ENCODE measurements at places on chromosomes 7 and 10. TPM values are rescaled to one million over a fixed set of nuclear protein-coding genes. Genes with fewer than 3 reads are reported as not detected.
A peak's percentile ranks its signal among the peaks of the same experiment; 100 is the strongest.

DNA sequence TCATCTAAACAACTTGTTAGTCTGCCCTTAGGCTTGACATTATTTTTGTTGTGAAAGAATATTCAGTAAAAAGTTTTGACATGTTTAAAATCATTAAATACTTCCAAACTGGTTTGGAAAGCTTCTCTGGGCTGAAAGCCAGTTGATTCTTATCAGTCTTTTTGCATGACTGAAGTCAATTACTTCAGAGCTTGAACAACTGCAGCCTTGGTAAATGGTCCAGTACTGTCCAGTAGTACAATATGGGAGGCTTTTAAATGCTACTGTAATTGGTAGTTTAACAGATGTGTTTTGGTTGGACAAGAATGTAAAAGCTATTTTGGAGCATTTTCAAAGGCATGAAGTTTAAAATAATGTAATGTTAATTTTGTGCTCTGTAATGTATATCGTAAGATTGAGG lies 103.4 kb downstream of the SDK1 start:
- DNase-seq: no peak

DNA sequence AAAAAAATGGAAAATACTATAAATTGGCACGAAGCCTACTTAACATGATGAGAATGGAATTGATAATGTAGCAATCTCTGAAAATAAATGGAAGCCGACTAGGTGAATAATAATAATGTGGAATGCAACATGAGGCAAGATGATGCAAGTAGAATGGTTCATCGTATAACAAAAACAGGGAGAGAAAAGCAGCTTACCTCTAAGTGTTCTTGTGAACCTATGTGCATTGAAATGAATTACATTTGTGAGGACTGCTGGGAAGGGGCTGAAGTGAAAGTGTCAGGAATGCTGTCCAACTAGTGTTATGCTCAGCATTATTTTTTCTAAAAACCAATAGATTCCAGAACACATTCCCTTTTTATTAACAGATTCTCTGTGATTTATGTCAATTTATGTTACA lies 440.6 kb upstream of the LRRN3 start:
- no peak for DNase-seq

DNA sequence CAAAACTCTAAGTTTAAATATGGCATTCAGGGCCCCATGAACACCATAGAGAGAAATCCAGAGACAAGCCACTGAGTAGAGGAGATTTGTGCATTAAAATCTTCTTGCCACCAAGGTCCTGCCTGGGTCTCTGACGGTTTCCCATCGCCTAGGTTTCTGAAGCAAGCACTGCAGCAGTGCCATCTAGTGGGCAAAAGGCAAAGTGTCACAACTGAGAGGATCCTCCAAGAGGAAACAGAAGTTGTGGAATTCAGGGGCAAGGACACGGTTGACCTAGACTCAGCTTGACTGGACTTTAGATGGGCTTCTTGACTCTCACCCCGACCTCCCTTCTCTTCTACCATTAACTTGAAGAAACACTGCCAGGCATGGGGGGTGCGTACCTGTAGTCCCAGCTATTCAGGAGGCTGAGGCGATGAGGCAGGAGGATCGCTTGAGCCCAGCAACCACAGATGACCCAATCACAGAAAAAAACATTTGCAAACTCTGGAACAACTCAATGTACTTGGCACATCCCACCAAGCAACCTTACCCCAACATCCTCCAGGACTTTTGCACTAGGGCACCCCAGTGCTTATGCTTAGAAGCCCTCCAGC lies 604.1 kb downstream of the GALNT17 start:
- DNase-seq: peak; percentile 66

GRCh38 chr10:80344276-80344675 lies 12.3 kb downstream of the DYDC1 start:
- no peak for DNase-seq

GRCh38 chr10:88826388-88826787 lies 23.9 kb downstream of the LIPM start:
- no peak for DNase-seq

DNA sequence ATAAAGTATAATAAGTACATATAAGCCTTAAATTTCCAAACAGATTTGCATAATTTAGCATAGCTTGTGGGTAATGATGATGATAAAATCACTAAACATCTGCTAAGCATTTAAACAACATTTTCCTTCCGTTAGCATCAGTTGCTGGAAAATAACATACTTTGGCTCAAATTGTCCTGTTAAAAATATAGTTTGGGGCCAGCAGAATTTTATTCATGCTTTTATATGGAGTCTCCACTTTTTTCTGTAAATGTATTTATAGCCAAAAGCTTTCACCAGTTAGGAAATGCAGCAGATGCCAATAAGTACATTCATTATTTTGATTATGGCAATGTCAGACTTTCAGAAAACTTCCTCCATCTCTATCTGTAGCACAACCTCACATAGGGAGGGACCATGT lies 107.2 kb downstream of the CNTNAP2 start:
- DNase-seq: no peak

Gene KIF20B
- total RNA-seq: 8.9 TPM

DNA sequence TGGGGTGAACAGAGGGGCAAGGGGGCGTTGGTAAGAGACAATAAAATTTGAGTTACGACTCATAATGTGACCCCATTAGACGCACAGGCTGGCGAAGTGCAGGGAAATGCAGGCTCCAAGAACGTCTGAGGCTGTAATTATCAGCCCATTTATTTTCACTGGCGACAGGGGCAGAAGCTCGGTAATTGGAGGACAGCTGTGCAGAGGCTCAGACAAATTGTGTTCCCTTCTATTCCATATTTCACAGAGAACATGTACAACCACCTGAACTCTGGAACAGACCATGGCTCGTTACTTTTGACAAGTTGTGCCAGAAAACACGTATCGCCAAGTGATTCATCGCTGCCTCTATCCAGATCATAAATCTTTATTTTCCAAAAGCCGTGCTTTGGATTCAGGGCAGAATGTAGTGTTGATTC lies 137.3 kb upstream of the FRMD4A start:
- DNase-seq: no peak

Gene RARRES2
- 61.1 TPM for total RNA-seq

Gene ADIRF
- 73.1 TPM for total RNA-seq

Measured in left colon (tissue), 2 donors.